ENCODE measurements at places on chromosomes 2 and 18. TPM values are rescaled to one million over a fixed set of nuclear protein-coding genes. Genes with fewer than 3 reads are reported as not detected.

LRRTM1 gene
- not detected for total RNA-seq

RAB31 gene
- total RNA-seq = 0.22 TPM

SMAD7 gene
- 227 TPM for total RNA-seq

EVX2 gene
- total RNA-seq = not detected

SERPINB7 gene
- total RNA-seq = not detected

SPP2 gene
- not detected for total RNA-seq

RNF125 gene
- 177 TPM for total RNA-seq

EIF2AK3 gene
- total RNA-seq = 51.6 TPM

PCARE gene
- not detected for total RNA-seq

- no peak for DNase-seq
Measured at GRCh38 chr2:75709297-75709696, 1.4 kb downstream of the GCFC2 start.

DNA sequence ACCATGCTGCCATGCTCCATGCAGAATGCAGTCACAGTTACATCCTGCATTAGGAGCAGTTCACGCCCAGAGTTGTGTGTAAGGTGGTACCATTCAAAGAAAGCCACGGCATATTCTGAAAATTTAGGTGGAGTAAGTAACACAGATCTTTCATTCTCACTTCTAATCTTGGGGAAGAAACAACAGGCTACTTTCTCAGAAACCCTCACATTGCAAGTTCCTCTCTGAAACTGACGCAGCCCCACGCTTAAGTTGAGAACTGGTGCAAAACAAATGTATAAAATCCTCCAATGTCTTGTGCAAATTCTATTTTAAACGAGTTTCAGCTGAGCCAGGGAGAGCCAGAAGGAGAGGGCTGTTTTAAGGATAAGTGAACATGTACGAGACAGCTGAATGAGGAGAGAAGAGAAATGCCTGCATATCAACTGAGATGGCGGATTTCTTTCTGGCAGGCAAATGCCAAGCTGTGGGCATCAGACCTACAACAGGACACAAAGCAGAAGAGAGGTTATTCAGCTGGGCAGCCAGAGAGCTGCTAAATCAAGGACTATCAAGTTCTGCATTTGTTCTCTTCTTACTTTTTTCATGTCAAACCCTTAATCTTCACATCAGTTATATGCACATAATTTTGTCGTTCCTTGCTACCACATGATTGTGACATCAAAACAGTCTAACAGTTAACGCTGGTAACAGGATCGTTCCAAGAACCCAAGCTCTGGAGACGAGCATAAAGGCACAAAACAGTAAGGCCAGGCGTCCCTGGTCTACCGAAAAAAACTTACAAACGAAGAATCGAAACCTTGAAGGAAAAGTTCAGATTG, 6.4 kb downstream of the ARL4C start:
- peak; percentile 68 for DNase-seq

DNA sequence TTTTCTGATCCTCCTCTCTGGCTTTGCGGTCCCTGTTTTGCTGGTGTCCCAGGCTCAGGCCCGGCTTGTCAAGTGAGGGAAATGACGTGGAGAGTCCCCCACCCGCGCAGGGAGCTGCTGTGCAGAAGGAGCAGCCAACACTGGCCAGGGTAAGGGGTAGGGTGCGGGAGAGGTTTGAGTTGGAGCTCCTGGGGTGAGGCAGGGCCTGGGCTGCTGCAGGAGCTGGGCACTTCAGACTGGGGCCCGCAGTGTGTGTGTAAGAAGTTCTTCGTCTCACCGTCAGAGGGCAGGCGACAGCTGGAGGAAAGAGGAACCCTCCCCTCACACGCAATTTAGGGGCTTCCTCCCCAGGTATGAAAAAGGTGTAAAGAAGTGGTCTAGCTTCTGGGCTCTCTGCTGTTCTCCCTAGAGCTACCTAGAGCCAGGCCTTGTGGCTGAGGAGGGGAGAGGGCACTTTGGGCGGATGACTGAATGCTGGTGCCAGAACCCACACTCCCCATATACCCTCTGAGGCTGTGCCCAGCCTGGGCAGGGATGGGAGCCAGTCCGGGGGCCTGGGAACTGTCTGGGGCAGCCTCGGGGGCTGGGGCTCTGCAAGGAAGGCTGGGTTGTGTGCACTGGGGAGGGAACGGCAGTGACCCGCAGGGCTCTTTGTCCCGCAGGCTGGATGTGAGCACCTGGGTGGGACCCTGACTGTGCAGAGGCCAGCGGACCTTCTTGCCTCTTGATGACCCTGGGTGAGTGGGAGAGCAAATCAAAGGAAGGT, 11.8 kb downstream of the CELF4 start:
- DNase-seq = no peak

GRCh38 chr2:61504949-61505348, 33.2 kb downstream of the XPO1 start:
- no peak for DNase-seq

- no peak for DNase-seq
Measured at GRCh38 chr2:239970004-239970623, 55.0 kb downstream of the NDUFA10 start.

DNA sequence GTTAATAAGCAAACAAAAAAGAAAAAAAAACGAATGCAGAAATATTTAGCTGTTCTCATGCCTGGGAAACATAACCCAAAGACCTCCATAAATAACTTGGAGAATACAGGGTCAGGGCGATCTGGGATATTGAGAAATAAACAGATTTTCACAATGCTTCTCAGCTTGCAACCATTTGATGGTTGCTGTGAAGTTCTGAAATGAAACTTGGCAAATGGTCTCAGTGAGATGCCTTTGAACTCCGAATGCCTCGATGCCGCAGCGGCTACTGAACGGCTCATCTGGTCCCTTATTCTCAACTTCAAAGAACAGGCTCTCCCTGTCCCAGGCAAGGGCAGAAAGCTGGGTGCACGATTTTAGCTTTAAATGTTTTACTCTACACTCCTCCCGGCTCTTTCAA, 78.1 kb downstream of the ZNF516 start:
- DNase-seq = no peak

DNA sequence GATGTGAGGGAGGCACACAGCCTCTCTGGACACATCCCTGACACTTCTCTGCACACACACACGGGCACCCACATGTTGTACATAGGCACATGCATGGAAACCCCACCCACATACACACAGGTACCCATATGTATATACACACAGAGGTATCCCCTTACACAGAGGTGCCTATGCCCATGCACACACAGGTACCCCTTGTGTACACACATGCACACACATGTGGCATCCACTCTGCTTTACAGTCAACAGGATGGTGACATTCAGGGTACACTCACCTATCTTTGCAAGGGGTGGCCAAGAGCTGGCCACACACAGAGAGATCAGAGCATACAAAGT, 59.5 kb downstream of the FAM168B start:
- no peak for DNase-seq

- no peak for DNase-seq
Measured at GRCh38 chr18:4035521-4035920, 419.6 kb downstream of the DLGAP1 start.

DNA sequence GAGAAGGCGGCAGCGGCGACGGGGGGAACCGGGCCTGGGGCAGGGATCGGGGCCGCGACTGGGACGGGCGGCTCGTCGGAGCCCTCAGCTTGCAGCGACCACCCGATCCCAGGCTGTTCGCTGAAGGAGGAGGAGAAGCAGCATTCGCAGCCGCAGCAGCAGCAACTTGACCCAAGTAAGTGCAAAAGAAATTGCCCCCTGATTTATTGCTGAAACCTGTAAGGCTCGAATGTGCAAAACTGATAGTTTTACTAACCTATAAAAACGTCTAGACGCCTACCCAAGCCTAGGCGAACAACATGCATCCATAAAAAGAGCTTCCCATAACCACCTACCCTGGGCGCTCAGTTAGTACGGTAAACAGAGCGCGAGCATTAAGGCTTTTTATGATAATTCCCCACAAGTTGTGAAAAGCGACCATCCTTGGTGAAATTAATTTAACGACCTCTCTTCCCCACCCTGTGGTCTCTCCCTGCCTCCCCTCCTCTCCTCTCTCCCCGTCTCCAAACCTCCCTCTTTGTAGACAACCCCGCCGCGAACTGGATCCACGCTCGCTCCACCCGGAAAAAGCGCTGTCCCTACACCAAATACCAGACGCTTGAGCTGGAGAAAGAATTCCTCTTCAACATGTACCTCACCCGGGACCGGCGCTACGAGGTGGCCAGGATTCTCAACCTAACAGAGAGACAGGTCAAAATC, 1.0 kb downstream of the HOXD9 start:
- no peak for DNase-seq

DNA sequence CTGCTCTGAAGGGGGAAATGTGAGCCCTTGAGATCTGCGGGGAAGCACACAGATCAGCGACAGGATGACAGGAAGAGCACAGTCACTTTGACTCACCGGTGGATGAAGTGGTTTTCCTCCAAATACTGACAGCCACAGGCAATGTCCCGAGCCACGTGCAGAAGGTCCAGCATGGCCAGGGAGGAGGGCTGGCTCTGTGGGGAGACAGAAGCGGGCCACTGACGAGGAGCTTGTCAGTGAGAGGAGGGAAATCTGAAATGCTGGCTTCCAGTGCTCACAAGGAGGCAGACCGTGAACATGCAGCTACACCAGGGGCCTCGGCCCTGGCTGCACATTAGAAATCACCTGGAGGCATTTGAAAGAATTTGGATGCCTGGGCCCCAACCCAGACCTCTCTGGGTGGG, 98.7 kb downstream of the CLIP4 start:
- no peak for DNase-seq

DNA sequence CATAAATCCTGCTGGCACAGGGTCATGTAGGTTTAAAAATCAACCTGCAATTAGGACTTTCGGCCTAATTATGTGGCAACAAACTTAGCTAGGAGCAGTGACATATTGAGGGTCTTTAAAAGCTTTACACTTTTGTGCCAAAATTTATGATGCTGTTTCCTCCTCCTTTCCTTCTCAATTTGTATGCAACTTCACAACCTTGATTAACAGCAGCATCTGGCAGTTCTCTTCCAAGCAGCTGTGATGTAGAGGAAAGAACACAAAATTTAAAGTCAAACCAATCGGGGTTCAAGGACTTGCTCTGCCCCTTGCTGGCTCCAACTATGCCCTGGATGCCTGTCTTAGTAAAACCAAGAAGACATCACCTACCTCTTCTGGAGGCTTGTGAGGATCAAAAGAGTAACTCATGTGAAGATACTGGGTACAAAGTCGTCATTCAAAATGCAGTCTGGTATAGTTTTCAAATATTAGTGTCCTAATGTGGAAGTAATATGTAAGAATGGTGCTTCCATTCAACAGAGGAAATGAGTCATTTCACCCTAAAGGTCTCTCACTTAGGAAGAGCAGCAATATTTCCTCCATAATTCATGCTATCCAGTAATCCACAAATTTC, 94.7 kb downstream of the ANKRD44 start:
- DNase-seq = no peak

- DNase-seq = no peak
Measured at GRCh38 chr2:216551234-216552068, 52.8 kb downstream of the RPL37A start.

DNA sequence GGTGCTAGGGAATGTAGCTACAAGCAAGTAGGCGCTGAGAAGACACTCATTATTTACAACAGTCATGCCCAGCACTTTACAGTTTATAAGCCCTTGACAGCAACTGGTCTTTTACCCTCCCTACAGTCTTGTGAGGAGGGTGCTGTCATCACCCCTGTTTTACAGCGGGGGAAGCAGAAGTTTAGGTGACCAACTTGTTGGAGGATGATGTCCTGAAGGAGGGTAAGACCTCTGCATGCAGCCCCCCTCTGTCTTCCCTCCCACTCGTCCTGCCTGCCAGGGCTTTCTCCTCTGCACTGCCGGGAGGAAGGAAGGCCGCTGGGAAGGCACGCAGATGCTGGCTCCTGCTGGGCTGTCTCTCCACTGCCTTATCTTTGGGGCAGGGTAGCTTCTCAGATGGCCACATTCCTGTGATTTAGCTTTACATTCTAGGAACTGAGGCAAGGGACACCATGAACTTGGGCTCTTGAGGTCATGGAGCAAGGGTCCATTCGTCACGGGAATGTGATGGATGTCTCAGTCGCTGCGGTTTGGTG, 972 bp downstream of the IL1R1 start:
- no peak for DNase-seq

DNA sequence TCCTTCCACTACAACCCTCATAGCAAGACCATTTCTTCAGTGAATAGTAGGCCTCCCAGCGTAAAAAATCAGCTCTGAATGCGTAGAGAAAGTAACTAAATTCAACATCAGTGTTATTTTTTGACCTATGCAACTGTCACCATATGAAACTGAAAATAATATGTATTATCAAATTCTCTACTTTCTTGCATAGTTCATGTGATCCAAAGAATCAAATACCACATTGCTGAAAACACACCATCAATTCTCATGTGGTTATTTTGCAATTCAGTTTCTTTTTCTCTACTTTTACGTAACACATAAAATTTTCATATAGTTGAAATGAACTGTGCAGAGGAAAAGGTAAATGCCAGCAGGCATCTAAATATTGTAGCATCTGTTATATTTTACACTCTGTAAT, 208.5 kb upstream of the SPOPL start:
- no peak for DNase-seq

DNA sequence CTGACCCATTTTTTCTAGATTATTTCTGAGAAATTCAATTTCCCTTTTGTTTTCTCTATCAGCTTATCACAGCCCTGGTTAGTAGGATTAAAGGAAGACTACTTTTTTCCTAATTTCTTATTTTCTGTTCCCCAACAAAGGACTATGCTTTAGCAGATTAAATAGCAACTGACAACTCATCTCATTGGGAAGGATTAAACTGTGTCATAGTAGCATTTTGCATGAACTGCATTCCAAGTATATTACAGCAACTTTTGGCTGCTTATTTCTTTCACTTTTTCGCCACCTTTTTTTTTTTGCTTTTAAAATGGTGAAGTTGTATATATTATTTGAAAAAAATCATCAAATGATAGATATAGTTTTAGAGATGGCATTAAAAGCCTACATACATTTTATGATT, 570.3 kb downstream of the FBXO15 start:
- DNase-seq = no peak

DNA sequence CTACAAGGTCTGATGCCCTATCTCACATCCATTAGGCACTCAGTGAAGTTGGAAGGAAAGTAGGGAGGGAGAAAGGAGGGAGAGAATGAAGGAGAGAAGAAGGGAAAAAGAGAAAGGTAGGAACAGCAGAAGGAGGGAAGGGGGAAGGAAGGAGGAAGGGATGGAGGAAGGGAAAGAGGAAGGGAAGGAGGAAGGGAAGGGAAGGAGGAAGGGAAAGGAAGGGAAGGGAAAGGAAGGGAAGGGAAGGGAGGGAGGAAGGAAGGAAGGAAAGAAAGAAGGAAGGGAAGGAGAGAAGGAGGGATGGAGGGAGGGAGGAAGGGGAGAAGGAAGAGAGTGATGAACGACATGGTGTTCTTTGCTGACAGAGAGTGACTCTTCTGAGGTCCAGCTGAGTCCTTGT, 468.9 kb upstream of the MYT1L start:
- DNase-seq = no peak

GRCh38 chr18:3119401-3120341, 100.1 kb downstream of the MYOM1 start:
- no peak for DNase-seq

GRCh38 chr18:37176621-37176934, 347.7 kb downstream of the KIAA1328 start:
- DNase-seq = no peak

Data from CD8-positive, alpha-beta T cell (primary cell).